WERI-Rb-1 (cell line): ENCODE measurements at places on chromosomes 5 and 9.

GRCh38 chr5:1468247-1468612, 23.0 kb upstream of the SLC6A3 start:
- DNase-seq: peak; percentile 90

GRCh38 chr5:118692811-118693342, 295.5 kb downstream of the DTWD2 start:
- DNase-seq: peak; percentile 42

DNA sequence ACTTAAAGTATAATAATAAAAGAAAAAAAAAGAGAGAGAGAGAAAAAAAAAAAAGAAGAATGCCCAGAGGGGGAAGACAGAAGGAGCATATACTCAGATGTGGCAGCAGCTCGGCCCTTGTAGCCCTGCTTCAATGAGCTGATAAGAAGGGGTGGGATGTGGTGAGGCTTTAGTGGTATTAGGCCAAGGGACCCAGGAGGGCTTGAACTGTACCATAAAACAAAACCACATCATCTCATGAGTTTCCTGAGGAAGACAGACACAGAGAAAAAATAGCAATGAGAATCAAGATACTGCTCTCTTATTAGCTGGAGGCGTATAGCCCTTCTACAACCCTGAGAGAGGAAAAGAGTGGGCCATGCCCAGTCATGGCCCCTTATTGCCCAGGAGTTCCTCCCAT, 72.8 kb downstream of the SLC1A1 start:
- DNase-seq: no peak

DNA sequence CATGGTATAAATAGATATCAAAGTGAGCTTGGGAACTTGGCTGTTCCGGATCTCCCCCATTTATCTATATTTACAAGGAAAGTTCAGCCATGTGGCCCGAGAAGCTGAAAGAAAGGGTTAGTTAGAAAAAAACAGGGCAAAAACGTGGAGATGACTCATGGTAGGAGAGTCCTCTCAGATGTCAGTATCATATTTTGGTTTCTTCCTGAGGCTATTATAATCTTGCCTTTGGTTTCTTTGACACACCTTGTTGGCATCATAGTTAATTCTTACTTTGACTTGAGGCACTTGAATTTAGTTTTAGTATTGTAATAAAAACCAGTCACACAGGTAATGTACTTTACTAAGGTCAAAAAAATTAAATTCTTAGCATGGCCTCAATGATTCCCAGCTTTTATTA, 59.9 kb downstream of the GABRA6 start:
- DNase-seq: no peak

GRCh38 chr5:146671561-146672295, 155.7 kb upstream of the GPR151 start:
- DNase-seq: no peak

- DNase-seq: no peak
Observed at GRCh38 chr5:153742060-153742459, 251.6 kb downstream of the GRIA1 start.

GRCh38 chr5:97019435-97020117, 83.7 kb downstream of the LNPEP start:
- DNase-seq: no peak

DNA sequence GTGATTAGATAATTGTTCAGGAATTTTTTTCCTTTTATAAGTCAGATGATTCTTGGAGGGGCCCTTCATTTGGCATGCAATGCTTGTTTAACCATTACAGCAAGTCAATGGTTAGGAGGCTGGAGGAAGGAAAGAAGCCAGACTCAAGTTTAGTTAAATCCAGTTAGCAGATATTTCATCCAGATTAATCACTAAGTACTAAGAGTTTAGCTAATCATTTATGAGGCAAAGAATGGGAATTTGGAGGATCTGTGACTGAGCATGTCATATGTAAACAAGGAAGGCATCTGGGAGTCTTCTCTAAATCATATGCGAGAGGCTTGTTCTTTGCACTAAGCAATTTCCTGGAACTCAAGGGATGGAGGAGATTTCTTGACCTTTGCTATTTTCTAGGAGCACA, 145.3 kb upstream of the SGCD start:
- DNase-seq: no peak

DNA sequence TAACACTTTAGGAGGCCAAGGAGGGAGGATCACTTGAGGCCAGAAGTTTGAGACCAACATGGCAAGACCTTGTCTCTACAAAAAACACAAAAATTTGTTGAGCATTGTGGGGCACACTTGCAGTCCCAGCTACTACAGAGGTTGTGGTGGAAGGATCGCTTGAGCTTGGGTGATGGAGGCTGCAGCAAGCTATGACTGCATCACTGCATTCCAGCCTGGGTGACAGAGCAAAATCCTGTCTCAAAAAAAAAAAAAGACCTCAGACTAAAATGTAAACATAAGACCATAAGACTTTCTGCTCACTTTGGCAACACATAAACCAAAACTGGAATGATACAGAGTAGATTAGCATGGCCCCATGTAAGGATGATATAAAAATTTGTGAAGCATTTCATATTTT, 24.6 kb upstream of the NANS start:
- no peak for DNase-seq

- no peak for DNase-seq
Observed at GRCh38 chr9:137470785-137471184, 11.7 kb upstream of the NSMF start.

- no peak for DNase-seq
Observed at GRCh38 chr5:969408-969839, 39.2 kb upstream of the NKD2 start.

GRCh38 chr9:125633116-125633745, 73.8 kb downstream of the MAPKAP1 start:
- DNase-seq: no peak

DNA sequence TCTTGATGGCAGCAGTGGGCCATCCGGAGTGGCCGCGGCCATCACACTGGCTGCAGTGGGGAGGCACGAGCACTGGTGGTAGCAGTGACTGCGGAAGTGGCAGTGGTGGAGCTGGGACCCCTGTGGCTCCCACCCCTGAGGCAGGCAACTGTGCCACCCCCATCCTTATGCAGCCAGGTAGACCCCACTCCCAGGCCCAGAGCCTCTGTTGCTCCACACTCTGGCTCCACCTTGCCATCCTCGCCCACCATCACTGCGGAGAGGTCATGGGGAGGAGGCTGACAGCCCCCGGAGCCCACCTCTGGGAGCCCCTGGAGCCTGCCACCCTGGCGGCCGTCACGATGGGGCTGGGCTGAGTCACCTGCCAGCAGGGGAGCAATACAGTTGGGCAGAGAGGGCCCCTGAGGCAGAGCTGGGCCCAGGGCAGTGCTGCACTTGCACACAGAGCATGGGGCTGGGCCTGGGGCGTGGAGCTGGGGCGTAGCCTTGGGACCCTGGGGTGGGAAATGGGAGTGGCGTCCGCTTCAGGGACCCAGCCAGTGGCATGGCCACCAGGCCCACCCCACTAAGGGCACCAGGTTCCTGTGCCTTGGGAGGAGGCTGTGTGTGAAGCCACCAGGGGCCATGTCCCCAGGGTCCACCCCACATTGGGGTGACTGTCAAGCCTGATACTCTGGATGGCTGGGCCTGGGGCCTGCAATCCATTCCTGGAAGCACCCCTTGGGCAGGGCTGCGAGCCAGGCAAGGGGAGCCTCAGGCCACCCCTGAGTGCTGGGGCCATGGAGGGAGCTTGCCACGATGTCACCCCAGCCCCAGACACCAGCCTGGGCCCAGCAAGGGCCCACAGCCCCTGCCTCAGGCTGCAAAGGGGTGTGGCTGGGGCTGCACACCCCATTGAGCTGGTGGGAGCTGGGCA, 7.7 kb downstream of the AMBP start:
- DNase-seq: no peak

DNA sequence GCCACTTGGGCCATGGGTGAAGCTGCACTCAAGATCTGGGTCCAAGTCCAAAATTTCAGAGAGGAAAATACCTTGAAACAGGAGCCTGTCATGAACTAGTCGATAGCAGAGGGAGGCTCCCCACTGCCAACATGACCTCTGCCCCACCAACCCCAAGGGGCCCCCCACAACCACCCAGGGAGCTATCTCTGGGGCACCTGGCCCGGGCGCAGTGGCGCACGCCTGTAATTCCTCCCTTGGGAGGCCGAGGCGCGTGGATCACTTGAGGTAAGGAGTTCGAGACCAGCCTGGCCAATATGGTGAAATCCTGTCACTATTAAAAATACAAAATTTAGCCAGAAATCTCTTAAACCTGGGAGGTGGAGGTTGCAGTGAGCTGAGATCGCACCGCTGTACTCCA, 20.1 kb upstream of the HMCN2 start:
- no peak for DNase-seq

DNA sequence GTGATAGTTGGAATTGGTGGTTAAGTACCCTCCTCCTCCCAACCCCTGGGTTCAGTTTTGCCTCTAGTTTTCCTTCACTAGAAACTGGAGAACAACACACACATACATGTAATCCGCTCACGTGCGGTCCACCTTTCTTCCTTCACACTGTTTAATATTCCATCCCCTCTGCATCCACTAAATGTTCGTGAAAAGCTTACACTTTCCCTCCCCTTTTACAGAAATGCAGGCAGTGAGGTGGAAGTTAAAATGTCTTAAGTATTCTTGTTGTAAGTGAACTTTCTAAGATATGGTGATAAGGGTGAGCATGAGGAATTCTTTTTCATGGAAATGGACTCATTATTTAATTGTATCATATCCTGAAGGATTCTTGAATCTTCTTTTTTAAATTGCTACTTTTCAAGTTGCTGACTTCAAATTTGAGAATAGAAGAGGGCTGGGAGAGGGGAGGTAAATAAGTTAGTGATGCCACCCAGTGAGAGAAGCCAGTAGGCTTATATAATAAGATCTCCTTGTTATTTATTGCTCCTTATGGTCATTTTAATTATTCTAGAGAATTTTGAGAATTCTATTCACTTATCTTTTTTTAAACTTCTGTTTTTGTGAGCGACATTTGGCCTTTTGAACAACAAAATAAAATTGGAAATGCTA, 90.2 kb downstream of the TLE4 start:
- DNase-seq: no peak

- DNase-seq: no peak
Observed at GRCh38 chr9:121915304-121915625, 177.8 kb downstream of the TTLL11 start.

GRCh38 chr9:105187781-105188180, 56.7 kb upstream of the SLC44A1 start:
- DNase-seq: no peak

DNA sequence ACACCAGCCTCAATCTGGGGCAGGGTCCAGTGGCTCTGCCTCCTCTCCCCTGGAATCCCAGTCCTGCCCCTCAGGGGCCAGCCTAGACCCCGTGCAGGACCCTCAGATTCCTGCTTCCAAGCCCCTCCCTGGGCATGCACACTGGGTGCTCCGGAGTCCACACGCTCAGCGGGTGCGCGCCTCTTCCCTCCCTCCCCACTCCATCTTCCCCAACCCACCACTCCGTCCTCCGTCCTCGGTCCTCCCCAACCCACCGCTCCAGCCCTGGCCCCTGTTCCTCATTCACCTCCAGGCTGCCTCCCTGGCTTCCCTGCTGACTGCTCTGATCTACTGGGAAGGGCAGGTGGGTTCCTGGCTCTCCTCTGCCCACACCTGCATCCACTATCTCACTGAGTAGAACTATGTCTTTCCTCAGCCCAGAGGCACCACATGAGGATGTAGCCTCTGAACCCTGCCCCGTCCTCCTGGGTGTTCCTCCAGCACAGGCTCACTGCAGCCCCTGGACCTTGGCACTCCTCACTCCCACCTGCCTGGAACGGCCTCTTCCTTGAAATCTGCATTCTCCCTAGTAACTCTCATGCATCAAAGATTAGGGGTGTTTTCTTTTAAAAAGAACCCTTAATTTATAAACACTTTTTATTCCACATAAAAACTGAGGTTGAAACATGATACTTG, 92.8 kb downstream of the CAMSAP1 start:
- no peak for DNase-seq

- no peak for DNase-seq
Observed at GRCh38 chr9:36870960-36871359, 163.1 kb downstream of the PAX5 start.

DNA sequence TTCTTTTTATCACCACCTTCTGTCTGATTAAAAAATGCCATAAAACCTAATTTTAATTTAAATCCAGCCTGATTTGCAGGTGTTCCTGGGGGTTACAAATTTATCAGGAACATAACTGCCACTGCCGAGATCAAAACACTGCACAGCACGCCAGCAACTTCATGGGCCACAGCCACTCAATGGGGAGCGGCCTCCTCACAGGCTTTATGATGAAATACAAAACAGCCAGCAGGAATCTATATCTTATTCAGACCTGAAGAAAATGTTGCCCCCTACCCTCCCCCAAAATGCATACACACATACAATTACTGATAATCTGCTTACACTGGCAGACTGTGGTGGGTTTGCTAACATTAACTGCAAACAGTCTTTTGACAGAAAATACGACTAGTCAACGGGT, 151.7 kb upstream of the POU5F2 start:
- DNase-seq: no peak

GRCh38 chr5:74810915-74811314, 43.9 kb downstream of the NSA2 start:
- no peak for DNase-seq
